NCI-H1436 treated with DMSO at 0.1 percent for 48 hours (cell line): ENCODE measurements at places on chromosomes 1 and 21.

DNA sequence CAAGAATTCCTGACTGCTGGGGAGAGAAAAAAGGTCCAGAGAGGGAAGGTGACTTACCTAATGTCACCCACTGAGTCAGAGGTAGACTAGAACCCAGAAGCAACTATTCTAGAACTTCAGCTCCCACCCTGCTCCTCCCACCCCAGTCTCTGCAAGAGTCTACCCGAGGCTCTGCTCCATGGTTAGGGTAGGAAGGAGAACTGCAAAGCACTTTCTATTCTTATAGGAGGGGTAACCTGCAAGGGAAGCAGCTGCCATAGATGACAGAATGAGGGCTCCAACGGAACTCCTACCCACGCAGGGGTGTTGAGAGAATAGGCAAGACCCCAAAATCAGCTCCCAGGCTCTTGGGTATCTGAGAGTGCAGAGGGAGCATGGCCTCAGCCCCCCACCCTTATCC is 4.3 kb downstream of the SLC9A1 start:
- DNase-seq: no peak

DNA sequence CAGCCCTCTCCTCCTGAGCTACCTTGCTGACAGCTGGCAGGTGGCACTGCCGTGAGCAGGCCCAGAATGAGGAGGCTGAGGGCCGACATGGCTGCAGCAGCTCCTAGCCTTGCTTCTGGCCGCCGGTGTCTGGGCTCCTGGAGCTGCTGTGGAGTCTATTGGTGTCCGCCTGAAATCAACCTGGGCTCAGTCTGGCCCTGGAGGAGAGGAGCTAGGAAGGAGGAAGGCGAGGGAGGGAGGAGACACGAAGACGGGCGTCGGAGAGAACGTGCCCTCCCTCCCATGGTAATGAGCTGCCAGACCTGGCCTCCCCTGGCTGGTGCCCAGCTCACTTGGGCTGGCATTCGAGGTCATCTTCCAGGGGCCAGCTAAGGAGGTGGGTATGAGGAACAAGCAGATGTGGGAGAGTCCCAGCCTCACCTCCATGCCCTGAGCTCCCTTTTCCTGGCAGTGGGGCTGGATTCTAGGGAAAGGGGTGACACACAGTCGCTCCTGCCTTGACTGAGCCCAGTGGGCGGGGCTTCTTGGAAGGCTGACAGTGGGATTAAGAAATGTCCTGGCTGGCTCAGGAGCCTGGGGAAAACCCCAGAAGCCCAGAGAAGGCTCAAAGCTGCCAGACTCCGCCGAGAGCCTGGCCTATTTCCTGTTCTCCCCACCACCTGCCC is at the start of gene PDZK1IP1:
PDZK1IP1 (minus strand) TSS at position 193 of the 665 bp plus-strand sequence; CDS start at position 89, 104 bp downstream.
- no peak for DNase-seq

- DNase-seq: no peak
Measured at GRCh38 chr1:53508991-53509666, 49.9 kb downstream of the DMRTB1 start.

GRCh38 chr1:42279055-42279454 is 56.0 kb downstream of the FOXJ3 start:
- DNase-seq: no peak

DNA sequence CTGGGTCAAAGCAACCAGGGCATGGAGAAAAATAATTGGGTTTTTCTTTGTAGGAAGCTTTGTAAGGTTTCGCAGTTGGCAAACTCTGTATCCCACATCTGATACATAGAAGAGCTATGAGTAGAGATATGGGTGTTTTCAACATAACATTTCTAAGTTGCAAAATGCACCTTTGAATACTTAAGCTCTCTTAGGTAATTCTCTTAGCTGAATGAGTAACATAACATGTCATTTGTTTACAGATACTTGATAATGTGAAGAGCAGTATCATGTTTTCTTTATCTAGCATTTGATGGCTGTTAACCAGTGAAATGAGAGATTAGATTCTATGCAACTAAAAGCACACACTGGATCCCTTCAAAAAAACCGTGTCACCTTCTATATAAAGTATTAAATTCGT is 21.6 kb downstream of the RAVER2 start:
- no peak for DNase-seq

GRCh38 chr1:207821464-207822045 is 69.7 kb downstream of the CD46 start:
- DNase-seq: no peak

- DNase-seq: no peak
Measured at GRCh38 chr1:54818461-54819194, 17.5 kb upstream of the TTC22 start.

- DNase-seq: no peak
Measured at GRCh38 chr1:21703318-21703963, 34.3 kb upstream of the RAP1GAP start.

DNA sequence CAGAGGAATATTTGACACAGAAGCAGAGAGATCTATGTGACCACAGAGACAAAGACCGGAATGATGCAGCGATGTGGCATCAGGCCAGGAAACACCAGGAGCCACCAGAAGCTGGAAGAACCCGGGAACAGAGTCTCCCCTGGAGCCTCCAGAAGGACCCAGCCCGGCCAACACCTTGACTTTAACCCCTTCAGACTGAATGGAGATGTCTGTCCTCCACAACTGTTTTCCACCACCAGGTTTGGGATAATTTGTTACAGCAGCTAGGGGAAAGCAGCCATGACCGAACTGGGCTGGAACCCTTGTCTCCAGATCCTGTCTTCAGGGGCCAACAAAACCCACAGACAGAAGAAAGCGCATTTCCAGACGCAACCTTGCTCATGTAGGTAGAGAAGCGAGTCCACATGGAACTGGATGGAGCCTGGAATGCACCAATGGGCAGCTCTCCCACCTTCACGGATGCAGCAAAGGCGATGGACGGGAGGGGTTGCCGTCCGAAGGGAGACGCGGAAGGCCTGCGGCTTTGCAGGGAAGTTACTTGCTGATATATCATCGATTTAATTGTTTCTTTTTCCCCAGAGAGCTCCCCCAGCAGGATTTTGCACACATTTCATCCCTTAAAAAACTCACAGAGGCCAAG is 396.6 kb downstream of the NPHP4 start:
- DNase-seq: no peak

DNA sequence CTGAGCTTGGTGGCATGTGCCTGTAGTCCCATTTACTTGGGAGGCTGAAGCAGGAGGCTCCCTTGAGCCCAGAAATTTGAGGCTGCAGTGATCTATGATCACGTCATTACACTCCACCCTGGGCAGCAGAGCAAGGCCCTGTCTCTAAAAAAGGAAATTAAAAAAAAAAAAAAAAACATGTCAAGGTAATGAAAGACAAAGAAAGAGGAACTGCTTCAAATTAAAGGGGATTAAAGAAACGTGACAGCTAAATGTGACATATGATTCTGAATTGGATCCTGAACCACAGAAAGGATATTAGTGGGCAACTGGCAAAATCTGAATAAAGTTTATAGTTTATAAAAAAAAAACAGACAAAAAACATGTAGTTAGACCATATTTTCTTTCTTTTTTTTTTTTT is 3.8 kb upstream of the C2CD4D start:
- DNase-seq: no peak

GRCh38 chr1:8670371-8670818 is 147.0 kb downstream of the RERE start:
- DNase-seq: no peak

- DNase-seq: no peak
Measured at GRCh38 chr1:109864930-109865612, 45.6 kb upstream of the CSF1 start.

GRCh38 chr1:9050803-9051202 is 18.6 kb downstream of the SLC2A5 start:
- no peak for DNase-seq

- no peak for DNase-seq
Measured at GRCh38 chr1:63670164-63670563, 77.0 kb downstream of the PGM1 start.

DNA sequence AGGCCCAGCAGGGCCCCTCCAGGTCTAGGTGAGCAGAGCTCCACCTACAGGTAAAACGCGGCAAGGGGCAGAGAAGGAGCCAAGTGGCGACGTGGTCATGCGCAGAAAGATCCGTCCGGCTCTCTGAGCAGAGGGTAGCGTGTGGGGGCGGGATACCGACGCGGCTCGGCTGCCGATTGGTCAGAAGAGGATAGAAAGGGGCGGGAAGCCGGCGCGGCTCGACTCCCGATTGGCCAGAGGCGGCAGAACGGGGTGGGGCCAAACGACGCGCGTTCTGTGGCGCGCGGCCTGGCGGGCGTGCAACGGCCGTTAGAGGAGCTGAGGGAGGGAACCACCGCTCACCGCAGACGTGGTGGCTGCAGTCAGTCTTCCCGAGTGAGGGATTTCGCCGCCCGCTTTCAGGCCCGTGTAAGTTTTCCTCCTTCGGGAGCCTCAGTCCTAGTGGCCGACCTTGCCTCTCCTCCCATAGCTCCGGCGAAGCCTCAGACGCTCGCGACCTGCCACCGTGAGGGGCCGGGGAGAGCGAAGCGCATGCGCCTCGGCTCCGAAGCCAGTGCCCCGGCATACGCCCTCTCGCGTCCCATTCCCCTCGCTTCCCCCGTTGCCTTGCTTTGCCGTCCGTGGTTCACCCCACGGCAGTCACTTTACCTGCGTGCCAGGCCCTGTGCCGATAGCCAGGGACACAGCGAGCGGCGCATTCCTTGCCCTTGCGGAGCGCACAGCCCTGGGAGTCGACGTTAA is at the start of gene CEP85:
CEP85 (plus strand) TSS at position 298 of the 741 bp plus-strand sequence. CDS start 5,584 bp downstream, outside the sequence.
- peak; percentile 91 for DNase-seq

DNA sequence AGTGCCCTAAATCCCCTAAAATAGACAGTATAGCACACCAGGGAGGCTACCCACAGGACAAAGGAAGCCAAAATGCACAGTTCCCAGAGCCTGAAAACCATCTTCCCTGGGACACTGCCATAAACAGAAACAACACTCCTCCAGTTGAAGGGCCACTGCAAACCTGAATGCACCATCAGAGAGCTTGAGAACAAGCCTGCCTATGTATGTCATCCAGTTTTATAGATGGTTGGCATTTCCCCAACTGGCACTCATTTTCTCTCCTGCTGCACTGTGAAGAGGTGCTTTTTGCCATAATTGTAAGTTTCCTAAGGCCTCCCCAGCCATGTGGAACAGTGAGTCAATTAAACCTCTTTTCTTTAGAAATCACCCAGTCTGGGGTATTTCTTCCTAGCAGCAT is 169.0 kb downstream of the AGBL4 start:
- no peak for DNase-seq

- no peak for DNase-seq
Measured at GRCh38 chr1:101728029-101728428, 268.7 kb downstream of the OLFM3 start.

- DNase-seq: no peak
Measured at GRCh38 chr1:227401562-227402342, 83.5 kb upstream of the CDC42BPA start.

GRCh38 chr1:40929155-40929554 is 50.3 kb upstream of the CTPS1 start:
- no peak for DNase-seq

- no peak for DNase-seq
Measured at GRCh38 chr1:25066731-25067517, 136.8 kb upstream of the RUNX3 start.

DNA sequence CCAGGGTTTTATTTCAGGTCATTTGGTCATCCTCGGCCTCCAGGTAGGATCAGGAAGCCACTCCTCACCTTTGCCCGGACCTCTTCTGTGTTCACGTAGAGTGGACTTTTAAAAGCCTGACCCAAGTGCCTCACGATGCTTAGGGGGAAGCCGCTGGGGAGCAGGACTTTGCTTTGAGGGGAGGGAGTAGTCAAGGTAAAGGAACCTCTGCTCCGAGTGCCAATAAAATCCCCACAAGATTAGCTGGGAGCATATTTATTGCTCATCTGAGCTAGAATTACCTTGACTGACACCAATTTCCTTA is 603 bp upstream of the DHRS3 start:
- no peak for DNase-seq

DNA sequence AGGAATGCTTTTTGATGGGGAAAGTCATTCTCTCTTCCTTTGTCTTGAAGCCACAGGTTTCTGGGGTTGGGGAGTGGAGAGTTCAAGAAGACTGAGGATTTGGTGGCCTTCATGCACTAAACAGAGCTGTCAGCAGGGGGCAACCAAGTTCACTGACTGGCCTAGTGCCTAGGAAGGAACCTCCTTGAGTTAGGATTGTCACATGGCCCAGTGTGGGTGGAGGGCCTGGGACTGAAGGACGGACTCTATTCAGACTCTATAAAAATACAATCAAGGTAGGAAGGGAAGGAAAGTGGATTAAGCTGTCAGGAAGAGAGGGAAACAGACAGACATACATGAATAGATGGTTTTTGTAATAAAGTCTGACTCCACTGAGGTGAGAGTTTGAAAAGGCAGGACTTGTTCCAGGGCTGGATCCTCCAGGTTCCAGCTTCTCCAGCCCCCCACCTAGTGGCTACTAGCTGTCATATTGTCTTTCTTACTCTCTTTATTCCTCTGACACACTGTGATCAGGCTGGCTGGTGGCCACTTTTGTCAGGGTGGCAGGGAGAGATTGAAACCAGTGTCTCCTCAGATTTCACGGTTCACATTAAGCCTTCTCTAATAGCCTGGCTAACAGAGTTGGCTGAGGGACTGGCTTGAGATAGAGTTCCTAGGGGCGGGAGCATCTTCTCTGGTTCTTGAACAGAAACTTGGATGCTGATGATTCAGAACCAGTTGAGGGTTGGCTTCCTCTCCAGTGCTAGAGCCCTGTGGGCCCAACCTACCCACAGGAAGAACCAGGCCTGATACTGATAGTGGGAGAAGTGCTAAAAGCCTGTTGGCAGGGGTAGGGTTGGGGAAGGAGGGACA is 4.1 kb upstream of the SH3BGRL3 start:
- no peak for DNase-seq

GRCh38 chr1:37622131-37622530 is 12.6 kb downstream of the RSPO1 start:
- no peak for DNase-seq

GRCh38 chr1:4549930-4550329 is 104.5 kb upstream of the AJAP1 start:
- DNase-seq: no peak

GRCh38 chr1:199272628-199273086 is 633.8 kb downstream of the PTPRC start:
- DNase-seq: no peak

- no peak for DNase-seq
Measured at GRCh38 chr1:29180497-29181412, 945 bp downstream of the SRSF4 start.

GRCh38 chr21:36478207-36478701 is 1.7 kb downstream of the CLDN14 start:
- DNase-seq: no peak

- no peak for DNase-seq
Measured at GRCh38 chr1:186055846-186056245, 319.2 kb downstream of the TPR start.

DNA sequence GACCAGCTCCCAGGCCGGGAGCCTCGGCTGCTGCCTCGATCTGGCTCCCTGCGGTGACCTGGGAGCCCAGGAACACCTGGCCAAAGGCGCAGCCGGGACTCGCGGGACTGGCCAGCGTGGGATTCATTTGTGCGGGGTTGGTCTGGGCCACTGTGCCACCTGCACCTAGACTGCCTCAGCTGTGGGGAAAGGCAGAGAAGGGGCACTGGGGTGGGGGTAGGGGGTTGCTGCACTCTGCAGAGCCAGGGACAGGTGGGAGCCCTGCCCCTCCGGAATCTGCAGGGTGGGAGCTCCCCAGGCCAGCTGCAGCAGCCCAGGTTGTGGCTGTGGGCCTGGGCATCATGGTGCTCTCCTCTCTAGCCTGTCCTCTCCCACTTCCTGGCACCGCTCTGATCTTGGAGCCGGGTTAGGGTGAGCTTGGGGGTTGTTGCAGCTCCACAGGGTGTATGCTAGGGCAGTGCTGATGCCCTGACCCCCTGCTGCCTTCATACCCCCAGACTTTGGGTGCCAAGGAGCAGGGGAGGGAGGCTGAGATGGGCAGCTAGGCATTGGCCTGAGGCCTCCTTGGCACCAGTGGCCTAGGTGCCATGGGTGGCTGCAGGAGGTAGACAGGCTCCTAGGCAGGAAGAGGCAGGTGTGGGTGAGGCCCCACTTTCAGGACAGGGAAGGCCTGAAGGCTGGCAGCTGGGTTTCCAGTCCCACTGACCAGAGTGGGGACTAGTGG is 57.5 kb upstream of the ETV3 start:
- DNase-seq: no peak
